ENCODE measurements at places on chromosomes 1 and 21.

GRCh38 chr1:95353194-95353593 is 119.2 kb downstream of the RWDD3 start:
- no peak for DNase-seq

DNA sequence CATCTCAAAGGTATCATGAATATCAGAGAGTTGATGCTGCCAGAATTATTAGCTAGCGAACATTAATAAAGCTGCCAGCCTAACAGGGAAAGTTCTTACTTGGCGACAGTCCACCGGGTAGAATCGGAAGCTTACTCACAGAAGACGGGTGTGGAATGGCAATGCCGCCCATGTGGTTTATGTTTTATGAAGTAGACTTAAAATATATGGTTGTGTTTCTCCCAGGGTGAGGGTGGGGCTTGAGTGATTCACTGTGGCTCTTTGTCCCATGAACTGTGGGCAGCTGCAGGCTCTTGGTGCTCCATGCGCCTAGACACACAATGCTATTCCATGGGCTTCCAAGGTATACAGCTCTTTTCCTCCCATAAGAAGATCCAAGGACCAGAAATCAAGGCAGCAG is 162.7 kb downstream of the PIGK start:
- DNase-seq = no peak

DNA sequence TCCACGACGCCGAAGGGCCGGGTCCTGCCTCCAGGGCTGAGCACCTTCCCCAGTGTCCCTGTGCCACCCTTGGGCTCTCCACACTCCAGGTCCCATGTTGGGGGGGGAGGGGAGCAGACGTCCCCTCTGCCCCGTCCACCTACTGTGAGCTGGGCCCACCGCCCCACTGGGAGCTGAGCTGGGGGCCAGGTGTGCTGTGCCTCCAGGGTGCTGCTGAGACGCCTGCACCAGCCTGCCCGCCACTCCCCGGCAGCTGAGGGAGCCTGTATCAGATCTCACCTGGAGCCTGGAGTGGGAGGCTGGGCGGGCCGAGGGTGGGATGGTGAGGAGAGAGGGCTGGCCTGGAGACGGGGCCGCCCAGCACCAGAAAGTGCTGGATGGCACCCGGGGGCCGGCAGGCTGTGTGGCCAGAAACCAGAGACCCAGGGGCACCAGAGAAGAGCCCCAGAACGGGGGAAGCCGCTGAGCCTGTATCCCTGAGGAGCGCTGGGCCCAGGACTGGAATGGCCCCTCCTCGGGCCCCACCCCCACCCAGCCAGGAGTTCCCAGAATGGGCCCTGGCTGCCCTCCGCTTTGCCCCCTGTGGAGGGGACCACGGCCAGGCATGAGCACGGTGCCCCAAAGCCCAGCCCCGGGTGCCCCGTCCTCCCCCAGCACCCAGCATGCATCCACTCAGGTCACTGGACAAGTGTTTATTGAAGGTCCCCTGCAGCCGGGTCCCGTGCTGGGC is 3.4 kb downstream of the TNFRSF18 start:
- peak; percentile 41 for DNase-seq

DNA sequence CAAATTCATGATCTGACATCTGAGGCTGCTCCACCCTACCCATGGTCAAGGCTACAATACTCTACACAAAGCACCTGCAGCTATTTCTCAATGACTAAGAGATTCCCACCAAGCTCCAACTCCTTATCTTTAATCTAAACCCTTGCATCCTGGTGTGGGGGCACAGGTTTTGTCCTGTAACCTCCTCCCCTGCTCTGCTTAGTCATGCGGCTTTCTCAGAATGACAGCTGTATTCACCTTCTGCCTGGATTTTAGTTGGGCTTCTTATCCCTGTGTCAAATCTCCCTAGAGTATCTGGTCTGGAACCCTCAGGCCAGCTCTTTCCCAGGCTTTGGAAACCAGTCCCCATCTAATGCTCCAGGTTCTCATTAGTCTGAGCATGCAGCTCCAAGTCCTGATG is 159.0 kb downstream of the BARHL2 start:
- no peak for DNase-seq

DNA sequence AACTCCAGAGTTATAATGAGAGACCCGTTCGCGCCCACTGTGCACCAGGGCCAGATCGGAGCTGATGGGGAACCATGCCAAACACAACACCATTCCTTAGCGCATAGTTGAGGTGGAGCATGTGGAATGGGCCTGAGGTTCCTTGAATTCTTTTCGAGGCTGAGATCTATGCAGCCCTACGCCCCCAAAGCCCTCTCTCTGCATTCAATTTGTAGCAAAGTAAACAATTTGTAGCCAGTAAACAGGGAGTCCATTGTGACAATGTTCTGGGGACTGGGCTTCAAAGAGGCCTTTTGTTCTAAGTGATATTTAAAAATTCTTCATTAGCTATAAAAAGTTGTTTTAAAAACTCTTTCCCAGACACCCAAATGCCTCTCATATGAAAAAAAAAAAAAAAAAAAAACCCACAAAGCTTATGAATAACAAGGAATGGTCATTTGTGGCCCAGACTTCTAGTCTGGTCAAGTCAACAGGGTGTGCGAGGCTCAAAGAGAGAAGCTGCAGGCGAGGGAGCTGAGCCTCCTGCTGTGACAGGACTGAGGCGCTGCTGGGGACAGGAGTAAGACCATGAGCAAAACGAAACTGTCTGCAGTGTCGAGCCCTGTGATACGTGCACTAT is 30.6 kb upstream of the KCNE2 start:
- DNase-seq = no peak

DNA sequence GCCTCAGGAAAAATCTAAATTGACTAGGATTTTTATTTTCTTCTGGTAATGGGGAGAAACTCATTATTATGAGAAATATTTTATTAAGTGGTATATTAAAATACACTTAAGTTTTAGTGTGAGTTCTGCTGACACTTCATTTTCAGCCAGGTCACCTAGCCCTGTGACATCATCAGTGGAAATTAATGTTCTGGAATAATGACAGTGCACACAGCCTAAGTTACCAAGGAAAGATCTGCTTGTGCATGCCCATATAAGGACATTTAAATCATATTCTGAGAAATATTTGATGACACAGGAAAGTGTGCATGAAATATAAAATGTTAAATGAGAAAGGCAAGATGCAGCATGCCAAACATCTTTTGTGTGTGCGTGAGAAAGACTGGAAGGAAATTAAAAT is 102.0 kb downstream of the KIF14 start:
- DNase-seq = no peak

- DNase-seq = no peak
Measured at GRCh38 chr21:29347274-29347681, 48.6 kb downstream of the BACH1 start.

GRCh38 chr1:153261281-153262069 is 2.0 kb downstream of the LORICRIN start:
- no peak for DNase-seq

- no peak for DNase-seq
Measured at GRCh38 chr1:2124446-2125198, 70.0 kb downstream of the FAAP20 start.

- DNase-seq = no peak
Measured at GRCh38 chr1:11025618-11026017, 13.2 kb downstream of the TARDBP start.

DNA sequence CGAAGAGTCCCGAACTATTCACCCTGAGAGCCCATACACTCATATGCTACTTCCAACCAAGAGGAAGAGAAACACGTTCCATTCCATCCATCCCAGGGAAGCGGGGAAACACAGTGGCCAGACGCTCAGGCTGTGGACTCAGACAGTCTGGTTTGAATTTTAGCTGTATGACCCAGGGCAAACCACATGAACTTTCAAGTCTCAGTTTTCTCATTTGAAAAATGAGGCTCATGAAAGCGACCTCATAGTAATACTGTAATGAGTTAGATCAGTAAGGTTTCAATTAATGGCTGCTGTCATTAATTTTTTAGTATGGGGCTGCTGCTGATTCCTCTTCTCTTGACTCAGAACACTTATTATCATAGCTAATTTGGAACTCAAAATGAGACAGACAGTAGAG is 1.5 kb downstream of the FCRL4 start:
- no peak for DNase-seq

- DNase-seq = peak; percentile 48
Measured at GRCh38 chr1:119988306-119989062, 81.0 kb downstream of the NOTCH2 start.

GRCh38 chr1:54843449-54843848 is 42.3 kb upstream of the TTC22 start:
- no peak for DNase-seq

DNA sequence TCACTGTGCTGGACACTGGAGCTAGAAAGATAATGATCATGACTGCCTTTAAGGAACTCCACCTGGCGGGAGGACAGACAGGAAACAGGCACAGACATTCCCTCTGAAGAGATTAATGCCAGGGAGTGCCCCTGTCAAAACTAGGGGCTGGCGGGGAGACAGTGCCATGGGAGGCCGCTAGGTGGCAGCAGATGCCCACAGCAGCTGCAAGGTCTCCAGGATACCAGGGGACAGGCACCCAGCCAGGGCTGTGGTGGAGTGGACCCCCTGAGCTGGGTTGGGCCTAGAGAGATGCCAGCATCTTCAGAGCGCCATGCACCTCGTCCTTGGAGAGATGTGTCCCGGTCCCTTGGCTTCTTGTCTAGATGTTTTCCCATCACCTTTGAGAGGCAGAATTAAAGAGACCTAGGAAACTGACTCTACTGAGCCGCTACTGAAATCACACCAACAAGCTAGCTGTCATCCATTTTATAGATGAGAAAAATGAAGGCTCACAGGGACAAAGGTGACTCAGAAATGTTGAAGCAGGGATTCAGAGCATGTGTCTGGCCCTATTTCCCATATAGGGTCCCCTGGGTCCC is 3.6 kb downstream of the REN start:
- DNase-seq = peak; percentile 90

DNA sequence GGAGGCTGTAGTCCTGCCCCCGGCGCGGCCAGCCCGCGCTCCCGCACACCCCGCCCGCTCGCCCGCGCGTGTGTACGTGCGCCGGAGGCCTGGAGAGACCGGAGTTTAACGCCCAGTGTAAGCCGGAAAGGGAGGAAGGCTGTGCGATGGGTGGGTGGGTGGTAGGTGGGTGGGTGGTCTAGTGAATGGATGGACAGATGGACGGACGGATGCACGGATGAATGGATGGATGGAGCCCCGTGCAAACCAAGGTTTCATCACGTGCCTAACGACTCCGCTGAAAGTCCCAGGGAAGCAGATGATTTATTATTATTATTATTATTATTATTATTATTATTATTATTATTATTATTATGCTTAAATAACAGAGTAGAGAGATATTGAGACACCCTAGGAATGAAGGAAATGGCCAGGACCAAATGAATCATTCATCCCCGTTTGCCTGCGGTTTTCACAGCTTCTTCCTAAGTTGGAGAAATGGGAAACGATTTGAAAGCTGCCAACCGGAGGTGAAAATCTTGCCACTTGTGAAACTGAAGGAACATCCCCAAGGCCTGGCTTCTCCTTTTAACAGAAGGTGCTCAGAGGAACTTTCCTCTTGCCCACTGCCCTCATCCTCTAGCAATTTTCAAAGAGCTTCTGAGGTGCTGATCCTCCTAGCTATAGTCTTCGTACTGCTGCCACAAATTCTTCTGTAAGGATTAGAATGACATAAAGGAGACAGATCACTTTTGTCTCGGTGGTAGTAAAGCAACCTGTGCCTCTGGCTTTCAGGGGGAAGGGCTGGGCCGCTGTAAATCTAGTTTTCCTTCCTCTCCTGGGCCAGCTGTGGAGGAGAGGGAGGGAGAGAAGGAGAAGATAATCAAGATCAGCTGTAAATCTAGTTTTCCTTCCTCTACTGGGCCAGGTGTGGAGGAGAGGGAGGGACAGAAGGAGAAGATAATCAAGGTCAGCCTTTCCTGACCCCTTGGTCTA is 648 bp upstream of the RGS7 start:
- no peak for DNase-seq

GRCh38 chr1:244280201-244280600 is 171.5 kb downstream of the ADSS2 start:
- DNase-seq = no peak

- DNase-seq = no peak
Measured at GRCh38 chr1:21301794-21302440, 11.7 kb upstream of the ECE1 start.

DNA sequence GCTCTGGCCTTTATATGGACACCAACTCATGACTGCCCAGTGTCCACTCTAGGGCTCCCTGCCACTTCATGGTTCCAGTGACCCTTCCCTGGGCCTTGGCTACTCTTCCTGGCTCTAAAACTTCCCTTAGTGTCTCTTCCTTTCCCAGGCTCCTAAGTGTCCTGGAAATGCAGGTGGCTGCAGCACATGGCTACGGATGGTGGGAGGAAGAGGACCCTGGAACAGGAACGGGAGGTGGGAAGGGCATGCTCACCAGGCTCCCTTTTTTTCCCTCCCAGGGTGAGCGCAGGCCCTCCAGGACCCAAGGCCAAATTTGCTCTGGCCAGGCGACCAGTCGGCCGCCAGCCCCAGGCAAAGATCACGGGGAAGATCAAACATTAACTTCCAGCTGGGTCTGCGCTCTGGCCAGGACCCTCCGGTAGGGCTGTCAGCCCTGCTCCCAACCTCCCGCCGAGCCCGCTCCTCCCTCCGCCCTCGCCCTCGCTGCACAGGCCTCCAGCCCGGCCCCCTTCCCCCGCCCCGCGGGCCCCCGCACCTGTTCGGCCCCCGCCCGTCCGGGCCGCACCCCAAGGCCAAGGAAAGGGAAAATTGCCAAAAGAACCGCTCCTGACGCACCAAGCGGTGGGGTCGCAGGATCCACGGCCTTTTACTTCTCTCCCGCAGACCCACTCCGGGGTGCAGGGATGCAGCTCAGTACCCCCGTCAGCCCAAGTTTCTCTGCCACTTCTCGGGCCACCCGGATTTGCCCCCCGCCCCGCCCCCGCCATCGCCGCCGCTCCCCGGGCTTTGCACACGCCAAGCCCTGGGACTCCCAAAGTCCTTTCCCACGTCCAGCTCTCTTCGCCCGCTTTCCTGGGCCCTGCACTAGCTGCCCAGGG is 894 bp downstream of the TCEA3 start:
- DNase-seq = peak; percentile 28

DNA sequence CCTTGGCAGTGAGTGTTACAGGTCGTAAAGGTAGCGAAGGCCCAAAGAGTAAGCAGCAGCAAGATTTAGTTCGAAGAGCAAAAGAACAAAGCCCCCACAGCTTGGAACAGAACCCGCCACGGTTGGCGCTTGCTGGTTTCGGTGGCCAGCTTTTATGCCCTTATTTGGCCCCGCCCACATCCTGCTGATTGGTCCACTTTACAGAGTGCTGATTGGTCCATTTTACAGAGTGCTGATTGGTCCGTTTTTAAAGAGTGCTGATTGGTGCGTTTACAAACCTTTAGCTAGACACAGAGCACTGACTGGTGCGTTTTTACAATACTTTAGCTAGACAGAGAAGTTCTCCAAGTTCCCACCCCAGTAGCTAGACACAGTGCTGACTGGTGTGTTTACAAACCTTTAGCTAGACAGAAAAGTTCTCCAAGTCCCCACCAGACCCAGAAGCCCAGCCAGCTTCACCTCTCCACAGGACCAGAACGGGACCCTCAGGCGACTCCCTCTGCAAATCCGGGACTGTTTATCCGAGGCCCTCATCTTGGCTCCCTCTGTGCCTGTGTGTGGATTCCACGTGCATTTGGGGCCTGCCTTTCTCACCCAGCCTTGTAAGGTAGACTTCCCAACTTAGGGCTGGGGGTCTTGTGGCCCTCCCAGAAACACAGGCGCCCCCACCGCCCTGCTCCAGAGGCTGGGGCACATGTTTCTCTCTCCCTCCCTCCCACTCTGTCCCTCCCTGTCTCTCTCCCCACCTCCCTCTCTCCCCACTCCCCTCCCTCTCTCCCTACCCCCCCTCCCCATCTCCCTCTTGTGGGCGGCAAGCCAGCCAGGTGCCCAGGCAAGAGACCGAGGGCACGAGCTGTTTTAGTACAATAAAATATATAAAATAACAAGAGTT is 12.6 kb downstream of the FTCD start:
- peak; percentile 29 for DNase-seq

All from activated T-cell treated with anti-CD3 and anti-CD28 coated beads, Interleukin-2, amount 50 U/mL, for 48 hours (primary cell).